ENCODE measurements at places on chromosomes 16 and 17. TPM values are rescaled to one million over a fixed set of nuclear protein-coding genes. Genes with fewer than 3 reads are reported as not detected.

NPIPA5 gene
- total RNA-seq, result 1.0 TPM

PSMD11 gene
- 68.7 TPM for total RNA-seq

KRTAP17-1 gene
- not detected for total RNA-seq

NUTF2 gene
- total RNA-seq, result 25.7 TPM

PFAS gene
- 22.3 TPM for total RNA-seq

ADGRG1 gene
- 1.8 TPM for total RNA-seq

CCL16 gene
- total RNA-seq, result not detected

LLGL2 gene
- 34.2 TPM for total RNA-seq

CFAP119 gene
- 1.7 TPM for total RNA-seq

GPRC5C gene
- total RNA-seq, result not detected

SLC12A3 gene
- total RNA-seq, result not detected

RNF222 gene
- total RNA-seq, result 1.2 TPM

TPSG1 gene
- not detected for total RNA-seq

LGALS9B gene
- not detected for total RNA-seq

HAP1 gene
- total RNA-seq, result not detected
